ENCODE measurements at places on chromosomes 5 and 9.

DNA sequence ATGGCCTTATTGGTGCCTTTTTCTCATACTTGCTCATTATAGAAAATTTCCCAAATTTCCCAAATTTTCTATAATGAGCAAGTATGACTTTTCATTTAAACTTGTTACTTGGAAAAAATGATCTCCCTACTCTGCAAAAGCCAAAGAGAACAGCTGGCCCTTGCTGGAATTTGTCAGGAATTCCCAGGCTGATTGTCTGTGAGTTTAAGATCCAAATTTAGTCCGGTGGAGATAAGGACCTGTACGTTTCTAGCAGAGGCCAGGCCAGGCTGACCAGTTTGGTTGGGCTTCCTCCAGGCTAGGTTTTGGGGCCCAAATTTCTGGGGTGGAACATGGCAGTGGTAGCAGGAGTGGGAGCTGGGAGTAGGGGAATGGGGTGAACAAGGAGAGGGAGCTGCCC lies 51.9 kb downstream of the NEURL1B start:
- no peak for DNase-seq

DNA sequence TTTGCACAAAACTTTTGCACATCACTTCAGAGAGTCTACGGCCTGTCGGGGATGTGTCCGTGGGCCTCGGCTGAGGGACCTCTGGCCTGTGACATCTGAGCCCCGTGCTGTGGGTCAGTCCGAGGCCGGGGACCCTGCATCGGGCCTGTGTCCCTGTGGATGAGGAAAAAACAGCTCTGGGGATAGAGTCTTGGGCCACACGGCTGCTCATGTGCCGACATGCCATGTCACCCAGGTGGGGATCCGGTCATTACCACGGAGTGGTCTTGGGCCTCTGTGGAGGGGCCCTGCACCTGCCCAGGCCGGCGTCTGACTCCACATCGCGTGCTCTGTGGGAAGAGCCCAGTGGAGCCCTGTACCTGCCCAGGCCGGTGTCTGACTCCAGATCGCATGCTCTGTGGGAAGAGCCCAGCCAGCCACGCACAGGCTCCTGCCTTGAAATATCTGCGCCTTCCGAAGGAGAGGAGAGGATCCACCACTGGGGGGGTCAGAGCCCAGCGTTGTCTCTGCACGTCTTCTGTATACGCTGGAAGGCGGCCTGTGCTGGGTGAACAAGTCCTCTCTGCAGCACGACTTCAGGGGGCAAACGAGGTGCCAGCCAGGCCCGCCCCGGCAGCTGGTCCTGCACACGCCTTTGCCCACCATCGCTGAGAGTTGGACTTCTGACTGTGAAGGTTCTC lies 27.5 kb upstream of the IRX4 start:
- no peak for DNase-seq

- no peak for DNase-seq
Observed at GRCh38 chr5:61148515-61148914, 13.8 kb downstream of the SMIM15 start.

- DNase-seq: no peak
Observed at GRCh38 chr9:93598647-93599241, 22.4 kb downstream of the PHF2 start.

- no peak for DNase-seq
Observed at GRCh38 chr9:87178302-87178701, 231.0 kb upstream of the GAS1 start.

DNA sequence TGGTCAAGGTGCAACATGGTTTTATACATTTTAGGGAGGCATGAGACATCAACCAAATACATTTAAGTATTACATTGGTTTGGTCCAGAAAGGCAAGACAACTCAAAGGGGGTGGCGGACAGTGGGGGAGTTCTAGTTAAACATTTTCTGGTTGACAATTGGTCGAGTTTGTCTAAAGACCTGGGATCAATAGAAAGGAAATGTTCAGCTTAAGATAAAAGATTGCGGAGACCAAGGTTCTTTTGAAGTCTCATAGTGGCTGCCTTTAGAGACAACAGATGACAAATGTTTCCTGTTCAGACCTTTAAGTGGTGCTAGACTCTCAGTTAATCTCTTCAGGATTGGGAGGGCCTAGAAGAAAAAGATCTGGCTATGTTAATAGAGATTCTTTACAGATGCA lies 47.7 kb upstream of the TTC39B start:
- DNase-seq: no peak

All from GM18507 (cell line).